ENCODE measurements at places on chromosomes 12 and 14. TPM values are rescaled to one million over a fixed set of nuclear protein-coding genes. Genes with fewer than 3 reads are reported as not detected.

DNA sequence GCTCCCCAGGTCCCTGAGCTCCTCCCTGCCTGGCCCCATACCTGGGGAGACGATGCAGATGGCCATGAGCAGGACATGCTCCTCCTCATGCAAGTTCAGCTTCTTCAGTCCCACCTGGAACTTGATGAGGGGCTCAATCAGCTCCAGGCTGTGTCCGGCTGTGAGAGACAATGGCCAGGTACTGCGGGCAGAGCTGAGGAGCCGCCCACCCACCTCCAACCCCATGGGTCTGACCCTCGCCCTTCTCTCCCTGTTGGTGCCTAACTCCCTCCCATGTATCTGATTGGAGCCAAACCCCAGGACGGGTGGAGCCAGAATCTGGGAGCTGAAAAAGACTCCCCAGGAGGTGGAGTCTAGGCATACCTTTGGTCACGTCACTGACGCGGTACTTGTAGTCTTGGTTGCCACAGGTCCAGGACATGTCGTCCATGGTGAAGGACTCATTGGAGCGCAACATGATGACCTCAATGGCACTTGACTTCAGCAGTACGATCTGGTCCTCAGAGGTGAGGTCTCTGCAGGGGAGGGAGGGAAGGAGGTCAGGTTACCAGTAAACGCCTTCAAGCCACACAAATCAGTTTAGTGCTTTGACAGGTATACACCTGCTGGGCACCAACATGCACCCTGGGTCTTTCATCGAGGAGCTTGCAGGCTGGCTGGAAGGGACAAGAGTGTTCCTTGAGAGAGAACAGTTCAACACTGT lies 26.7 kb upstream of the HDAC7 start:
- H3K36me3 ChIP-seq, result no peaks in the 10 kb centered on the region
- H3K27ac ChIP-seq, result no peak overlapping the region
- H3K4me3 ChIP-seq, result no peak overlapping the region

ZC2HC1C gene
- total RNA-seq, result 4.3 TPM

DNA sequence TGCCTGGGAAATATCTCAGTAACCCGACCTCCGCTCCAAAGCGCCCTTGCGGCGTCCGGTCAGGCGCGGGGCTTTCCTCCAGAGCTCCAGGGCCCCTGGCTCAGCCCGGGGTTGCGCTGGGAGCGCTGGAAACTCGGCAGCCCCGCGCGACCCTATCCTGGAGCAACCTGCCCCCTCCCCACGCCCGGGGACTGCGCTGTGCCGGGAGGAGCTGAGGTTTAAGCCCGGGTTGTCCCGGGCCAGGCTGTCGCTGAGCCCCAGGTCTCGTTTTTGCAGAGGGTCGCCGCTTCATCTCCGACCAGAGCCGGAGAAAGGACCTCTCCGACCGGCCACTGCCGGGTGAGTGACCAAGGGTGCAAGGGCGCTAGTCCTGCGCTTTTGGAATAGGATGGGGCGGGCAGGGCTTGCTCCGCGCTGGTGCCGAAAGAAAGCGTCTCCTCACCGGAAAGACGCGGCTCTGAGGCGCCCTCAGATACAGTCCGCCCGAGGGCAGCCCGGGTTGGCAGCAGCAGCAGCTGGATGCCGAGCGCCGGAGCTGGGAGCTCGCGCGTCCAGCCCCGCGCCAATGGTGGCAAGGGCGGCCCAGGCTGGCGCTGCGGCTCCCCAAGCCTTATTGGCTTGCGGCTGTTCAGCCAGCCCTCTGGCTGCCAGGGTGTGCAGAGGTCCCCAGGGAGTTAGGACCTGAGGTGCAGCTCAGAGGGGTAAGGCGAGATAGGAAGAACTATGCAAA lies 1.5 kb downstream of the SPX start:
- no peaks in the 10 kb centered on the region for H3K27me3 ChIP-seq
- peak overlapping the region; percentile 64 for H3K4me3 ChIP-seq
- no peaks in the 10 kb centered on the region for H3K36me3 ChIP-seq
- DNase-seq, result no peak
- peak overlapping the region; percentile 64 for H3K27ac ChIP-seq

DNA sequence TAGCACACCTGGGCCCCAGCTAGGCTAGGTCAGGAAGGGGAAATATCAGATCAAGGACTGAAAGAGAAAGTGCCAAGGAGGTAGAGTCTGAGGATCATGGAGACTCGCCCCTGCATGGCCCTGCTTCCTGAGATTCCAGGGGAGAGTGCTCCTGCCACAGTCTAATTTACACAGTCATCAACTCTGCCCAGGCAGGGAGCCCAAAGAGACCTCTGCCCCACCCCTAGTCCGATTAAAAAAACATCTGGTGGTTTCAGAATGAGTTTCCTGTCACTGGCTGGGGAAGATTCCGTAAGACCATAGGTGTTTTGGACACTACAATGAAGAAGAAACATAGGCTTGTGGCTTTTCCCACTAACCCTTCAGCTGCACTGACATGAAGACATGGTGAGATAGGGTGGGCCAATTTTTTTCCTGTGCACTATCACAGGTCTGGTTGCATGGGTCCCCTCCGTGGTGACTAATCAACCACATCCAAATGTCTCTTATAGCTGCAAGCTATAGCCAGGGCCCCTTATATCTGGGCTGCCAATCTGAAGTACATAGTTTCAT lies 31.5 kb upstream of the GZMB start:
- no peak overlapping the region for H3K4me3 ChIP-seq
- H3K27me3 ChIP-seq, result no peaks in the 10 kb centered on the region
- H3K27ac ChIP-seq, result no peak overlapping the region

- peaks cover 6% of the 10 kb centered on the region for H3K4me1 ChIP-seq
- H3K27ac ChIP-seq, result no peak overlapping the region
These were observed 1.6 kb upstream of the FMNL3 start for GRCh38 chr12:49708851-49709250.
